ENCODE measurements at places on chromosomes 11 and 22. TPM values are rescaled to one million over a fixed set of nuclear protein-coding genes. Genes with fewer than 3 reads are reported as not detected.

CRYBB2 gene
- total RNA-seq: not detected

CENPM gene
- total RNA-seq: 2.6 TPM

CHRNA10 gene
- total RNA-seq: 0.12 TPM

F2 gene
- not detected for total RNA-seq

ATM gene
- total RNA-seq: 27.7 TPM

SOX10 gene
- not detected for total RNA-seq

LRRC74B gene
- total RNA-seq: not detected

CD248 gene
- total RNA-seq: 500 TPM

IFITM2 gene
- 312 TPM for total RNA-seq

SYCE3 gene
- total RNA-seq: not detected

DCHS1 gene
- total RNA-seq: 2.3 TPM

OR8D1 gene
- not detected for total RNA-seq

SULT4A1 gene
- total RNA-seq: 0.58 TPM

ADORA2A gene
- 5.4 TPM for total RNA-seq

ARHGAP42 gene
- 5.0 TPM for total RNA-seq

TRIM29 gene
- total RNA-seq: not detected

DCPS gene
- 20.7 TPM for total RNA-seq

ACRV1 gene
- not detected for total RNA-seq

TMEM191C gene
- total RNA-seq: 0.23 TPM

SLC16A8 gene
- 0.12 TPM for total RNA-seq

LAYN gene
- total RNA-seq: 18.3 TPM

FIBP gene
- 160 TPM for total RNA-seq

MYBPC3 gene
- total RNA-seq: not detected

PNPLA5 gene
- total RNA-seq: not detected

TAF6L gene
- 13.7 TPM for total RNA-seq

LINC01488 gene
- not detected for total RNA-seq

KRTAP5-11 gene
- total RNA-seq: not detected

ANKK1 gene
- not detected for total RNA-seq
